ENCODE measurements at places on chromosomes 6 and 20.

- DNase-seq, result no peak
Measured at GRCh38 chr20:12659942-12660341, 348.8 kb upstream of the SPTLC3 start.

- DNase-seq, result no peak
Measured at GRCh38 chr6:3052481-3053230, 15.6 kb upstream of the RIPK1 start.

GRCh38 chr6:14696367-14696766 is 549.5 kb upstream of the JARID2 start:
- DNase-seq, result no peak

DNA sequence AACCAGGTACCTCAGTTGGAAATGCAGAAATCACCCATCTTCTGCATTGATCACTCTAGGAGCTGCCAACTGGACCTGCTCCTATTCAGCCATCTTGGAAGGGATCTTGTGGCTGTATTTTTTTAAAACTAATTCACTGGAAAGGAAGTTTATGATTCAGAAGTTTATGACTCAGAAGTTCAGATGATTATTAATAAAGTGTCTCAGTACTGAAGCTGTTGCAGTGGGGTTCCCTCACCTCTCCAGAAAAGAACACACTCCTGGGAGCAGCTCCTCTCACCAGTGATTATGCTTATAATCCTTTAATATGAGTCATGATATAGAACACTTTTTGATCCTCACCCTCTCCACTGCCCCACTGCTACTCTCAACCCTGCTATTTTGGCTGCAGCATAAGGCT is 291.2 kb upstream of the HS3ST5 start:
- no peak for DNase-seq

Measured in BE2C (cell line).